ENCODE measurements at places on chromosomes 7 and 10.

GRCh38 chr10:80260295-80261243 lies 28.9 kb downstream of the MAT1A start:
- DNase-seq: peak; percentile 15

- DNase-seq: no peak
Measured at GRCh38 chr10:96407560-96408069, 48.8 kb upstream of the OPALIN start.

DNA sequence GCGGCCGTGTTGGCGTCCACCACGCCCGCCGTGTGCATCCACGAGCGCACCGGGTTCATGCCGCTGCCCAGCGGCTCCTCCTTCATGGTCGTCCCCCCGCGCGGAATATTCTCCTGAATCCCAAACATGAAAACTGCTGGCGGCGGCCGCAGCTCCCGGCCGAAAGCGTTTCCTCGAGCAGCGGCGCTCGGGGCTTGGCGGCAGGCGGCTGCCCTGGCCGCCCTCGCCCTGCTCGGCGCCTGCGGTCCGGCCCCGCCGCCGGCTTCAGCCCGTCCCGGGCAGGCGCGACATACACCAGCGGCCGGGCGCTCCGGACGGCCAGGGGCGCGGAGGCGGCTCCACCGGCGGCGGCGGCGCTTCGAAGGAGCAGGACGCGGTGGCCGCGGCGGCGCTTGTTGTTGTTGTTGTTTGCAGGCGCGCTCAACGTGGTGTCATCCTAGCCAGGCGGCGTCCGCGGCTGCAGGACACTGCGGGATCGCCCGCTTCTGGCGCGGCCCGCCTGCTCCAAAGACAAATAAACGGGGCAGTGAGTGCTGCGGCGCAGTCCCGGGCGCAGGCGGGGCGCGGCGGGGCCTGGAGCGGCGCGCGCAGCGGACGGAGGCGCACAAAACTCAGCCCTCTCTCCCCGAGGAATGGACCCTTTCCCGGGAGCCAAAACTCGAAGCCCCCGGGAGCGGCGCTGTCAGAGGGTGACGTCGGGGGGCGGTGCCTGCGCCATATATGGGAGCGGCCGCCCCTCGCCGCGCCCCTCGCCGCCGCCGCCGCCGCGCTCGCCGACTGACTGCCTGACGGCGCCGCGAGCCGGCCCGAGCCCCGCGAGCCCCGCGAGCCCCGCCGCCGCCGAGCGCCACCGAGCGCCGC lies at the start of gene EBF3:
TSS of gene EBF3 (minus strand) at position 634 of the 861 bp plus-strand sequence. CDS start at position 128, 506 bp downstream.
- no peak for DNase-seq

GRCh38 chr10:51685768-51686167 lies 13.6 kb downstream of the CSTF2T start:
- no peak for DNase-seq

- no peak for DNase-seq
Measured at GRCh38 chr10:3468919-3469638, 296.5 kb upstream of the PITRM1 start.

DNA sequence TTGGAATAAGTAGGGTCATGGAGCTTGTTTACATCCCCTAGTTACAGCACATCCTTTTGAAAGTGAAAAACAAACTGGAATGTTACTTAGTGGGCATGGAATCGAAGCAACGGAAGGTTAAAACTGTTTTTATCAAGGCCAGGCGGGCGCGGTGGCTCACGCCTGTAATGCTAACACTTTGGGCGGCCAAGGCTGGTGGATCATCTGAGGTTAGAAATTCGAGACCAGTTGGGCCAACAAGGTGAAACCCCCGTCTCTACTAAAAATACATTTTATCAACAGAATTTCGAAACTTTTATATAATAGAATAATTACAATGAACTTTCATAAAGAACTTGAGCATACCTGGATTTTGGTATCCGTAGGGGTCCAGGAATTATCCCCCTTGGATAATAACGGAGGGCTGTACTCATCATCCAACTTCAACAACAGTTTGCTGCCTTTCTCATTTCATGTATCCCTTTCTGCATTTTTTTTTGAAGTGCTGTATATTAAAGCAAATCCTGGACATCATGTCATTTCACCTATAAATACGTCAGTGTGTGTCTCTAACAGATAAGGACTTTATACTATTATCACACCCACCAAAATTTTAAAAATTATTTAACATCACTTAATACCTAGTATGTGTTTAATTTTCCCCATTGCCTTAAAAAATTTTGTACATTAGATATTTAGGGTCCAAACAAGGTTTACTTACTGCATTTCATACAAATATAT lies 1.3 kb upstream of the TMED4 start:
- no peak for DNase-seq

- no peak for DNase-seq
Measured at GRCh38 chr7:12814828-12815227, 127.4 kb downstream of the ARL4A start.

DNA sequence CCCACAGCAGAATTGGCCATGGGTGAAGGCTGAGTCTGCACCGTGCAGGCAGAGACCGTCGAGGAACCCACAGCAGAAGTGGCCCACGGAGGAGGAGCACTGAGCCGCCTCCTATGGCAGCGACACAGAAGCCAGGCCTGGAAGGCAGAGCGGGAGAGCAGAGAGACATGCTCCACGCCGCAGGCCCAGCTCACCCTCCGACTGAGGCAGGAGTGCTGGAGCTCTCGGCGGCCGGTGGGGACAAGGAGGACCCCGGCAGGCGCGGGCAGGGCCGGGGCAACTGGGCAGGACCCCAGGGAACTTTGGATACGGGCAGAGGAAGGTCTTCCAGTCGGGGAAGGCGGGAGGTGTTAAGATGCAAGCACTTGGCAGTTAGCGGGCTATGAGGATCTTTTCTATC lies 420.4 kb downstream of the DNAJB6 start:
- DNase-seq: no peak

DNA sequence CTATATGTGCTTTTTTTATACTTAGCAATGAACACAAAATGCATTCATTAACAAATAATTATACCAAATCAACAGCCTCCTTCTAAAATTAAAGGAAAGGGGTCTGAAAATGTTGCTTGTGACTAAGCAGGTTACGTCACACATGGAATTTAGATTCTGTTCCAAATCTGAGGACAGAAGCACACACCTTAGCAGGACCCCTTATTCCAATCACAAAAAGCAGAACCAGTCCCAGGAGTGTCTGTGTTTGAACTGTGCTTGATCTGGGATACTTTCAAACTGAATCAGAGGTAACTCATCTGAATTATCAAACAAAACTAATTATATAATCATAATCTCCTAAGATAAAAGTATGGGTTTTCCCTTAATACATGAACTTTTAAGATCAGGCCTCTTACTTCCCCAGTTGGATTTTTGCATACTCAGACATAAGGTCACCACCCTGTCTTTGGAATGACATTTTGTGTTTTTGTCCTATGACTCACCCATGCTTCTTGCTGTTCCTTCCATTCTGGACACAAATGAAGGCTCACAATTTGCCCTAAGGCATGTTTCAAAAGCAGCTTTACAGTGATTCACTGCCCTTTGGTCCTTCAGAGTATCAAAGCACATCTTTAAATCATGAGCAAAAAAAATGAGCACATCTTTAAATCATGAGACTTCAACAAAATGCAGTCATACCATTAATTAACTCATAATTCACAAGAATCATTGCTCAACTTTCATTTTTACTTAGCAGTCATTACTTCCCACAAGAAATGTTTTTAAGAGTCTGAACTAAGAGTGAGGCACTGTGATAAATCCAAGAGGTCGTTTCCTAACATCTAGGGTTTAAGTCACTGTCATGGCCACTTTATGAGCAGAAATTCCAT lies 35.5 kb downstream of the SEMA3C start:
- peak; percentile 38 for DNase-seq

- DNase-seq: no peak
Measured at GRCh38 chr10:79147306-79147705, 78.5 kb downstream of the ZMIZ1 start.

DNA sequence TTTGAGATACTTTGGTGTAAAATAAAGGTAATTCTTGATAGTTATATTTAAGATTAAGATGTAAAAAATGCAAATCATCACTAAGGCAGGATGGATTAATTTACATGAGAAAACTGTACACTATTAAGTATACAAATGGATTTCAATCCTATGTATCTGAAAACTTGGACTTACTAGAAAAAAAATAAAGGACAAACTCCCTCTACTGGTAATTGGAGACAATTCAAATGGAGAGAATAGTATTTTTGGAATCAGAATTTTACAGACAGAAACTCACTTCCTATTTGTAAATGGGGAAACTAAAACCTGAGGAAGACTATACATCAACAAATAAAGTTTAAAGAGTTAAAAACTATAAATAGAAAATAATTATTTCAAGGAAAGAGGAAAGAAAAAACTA lies 62.6 kb downstream of the CUL2 start:
- no peak for DNase-seq

DNA sequence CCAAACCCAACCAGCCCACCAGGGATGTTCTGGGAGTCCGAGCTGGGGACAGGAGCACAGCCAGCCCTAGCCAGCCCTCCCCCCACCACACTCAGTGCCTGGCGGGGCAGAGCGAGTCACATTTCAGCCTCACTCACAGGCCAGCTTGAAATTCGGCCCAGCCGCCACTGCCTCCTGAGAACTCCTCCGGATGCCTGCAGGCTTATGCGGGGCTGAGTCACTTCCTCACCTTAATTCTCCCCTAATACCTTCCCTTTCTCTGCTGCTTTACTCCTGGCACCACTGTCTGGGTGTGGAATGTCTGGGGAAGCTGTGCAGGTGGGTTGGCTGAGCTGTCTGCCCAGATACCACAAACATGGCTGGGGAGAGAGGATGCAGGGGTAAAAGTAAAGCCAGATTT lies 22.6 kb upstream of the DLG5 start:
- peak; percentile 39 for DNase-seq

- DNase-seq: no peak
Measured at GRCh38 chr7:107037717-107038603, 6.5 kb upstream of the PRKAR2B start.

- DNase-seq: no peak
Measured at GRCh38 chr7:7486362-7486761, 49.3 kb downstream of the COL28A1 start.

DNA sequence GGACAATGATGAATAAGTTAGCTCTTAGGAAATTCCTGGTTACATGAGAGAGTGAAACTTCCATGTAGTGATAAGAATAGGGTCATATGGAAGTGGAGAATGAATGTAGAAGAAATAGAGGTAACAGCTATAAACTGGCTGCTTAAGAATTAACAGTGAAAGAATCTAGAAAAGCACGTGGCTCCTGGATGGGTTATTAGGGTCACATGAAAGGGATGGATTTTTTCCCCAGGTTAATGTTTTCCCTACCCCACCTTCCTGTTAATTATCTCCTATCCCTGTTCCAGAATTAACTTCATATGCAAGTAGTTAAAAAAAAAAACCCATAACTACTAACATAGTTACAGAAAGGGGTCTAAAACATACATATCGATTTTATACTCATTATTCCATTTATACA lies 58.0 kb downstream of the ANKIB1 start:
- DNase-seq: no peak

GRCh38 chr7:48088559-48089045 lies 463 bp upstream of the UPP1 start:
- peak; percentile 95 for DNase-seq

GRCh38 chr10:62669341-62669740 lies 135.2 kb upstream of the ADO start:
- no peak for DNase-seq

- DNase-seq: no peak
Measured at GRCh38 chr10:73867871-73868631, 6.3 kb downstream of the CAMK2G start.

- no peak for DNase-seq
Measured at GRCh38 chr7:8433477-8434289, at the start of gene NXPH1. NXPH1 (plus strand) TSS chr7:8433609.

DNA sequence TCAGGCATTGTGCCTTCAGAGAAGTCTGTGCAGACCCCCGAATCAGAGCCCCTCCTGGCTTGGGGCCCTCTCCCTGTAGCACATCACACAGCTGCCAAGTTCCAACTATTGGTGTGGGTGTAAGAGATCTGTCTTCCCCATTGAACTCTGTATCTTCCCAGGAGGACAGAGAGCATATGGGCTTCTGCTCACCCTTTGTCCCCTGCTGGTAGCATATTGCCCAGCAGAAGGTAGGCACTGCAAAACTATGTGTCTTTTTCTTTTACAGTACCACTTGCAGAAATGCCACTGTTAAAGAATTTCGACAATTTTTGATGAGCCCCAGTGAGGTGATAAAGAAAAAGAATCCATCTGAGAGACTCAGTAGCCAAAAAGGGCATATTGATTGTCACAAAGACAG lies 59.6 kb downstream of the NPY start:
- no peak for DNase-seq

DNA sequence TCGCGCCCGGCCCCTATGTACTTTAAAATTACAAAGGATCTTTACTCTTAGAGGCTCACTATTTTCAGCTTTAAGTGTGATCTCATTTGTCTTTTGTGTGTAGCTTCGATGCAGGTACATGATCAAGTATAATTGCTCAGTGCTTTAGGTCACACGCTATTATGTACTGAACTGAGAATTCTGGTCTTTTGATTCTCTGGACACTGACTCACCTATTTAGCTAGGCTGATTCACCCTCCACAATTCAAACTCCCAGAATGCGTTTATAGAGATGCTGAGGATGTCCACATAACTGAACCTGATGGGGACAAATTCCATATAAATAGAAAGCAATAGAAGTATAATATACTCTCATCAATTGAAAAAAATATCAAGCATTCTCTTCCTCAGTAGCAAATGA lies 57.8 kb downstream of the PRKCQ start:
- no peak for DNase-seq

- DNase-seq: no peak
Measured at GRCh38 chr10:49756641-49757040, 5.5 kb downstream of the OGDHL start.

GRCh38 chr7:83519240-83519639 lies 129.7 kb downstream of the SEMA3E start:
- no peak for DNase-seq

GRCh38 chr10:98963608-98964007 lies 272.0 kb downstream of the HPSE2 start:
- DNase-seq: no peak

- no peak for DNase-seq
Measured at GRCh38 chr10:3816995-3817394, 32.0 kb upstream of the KLF6 start.

DNA sequence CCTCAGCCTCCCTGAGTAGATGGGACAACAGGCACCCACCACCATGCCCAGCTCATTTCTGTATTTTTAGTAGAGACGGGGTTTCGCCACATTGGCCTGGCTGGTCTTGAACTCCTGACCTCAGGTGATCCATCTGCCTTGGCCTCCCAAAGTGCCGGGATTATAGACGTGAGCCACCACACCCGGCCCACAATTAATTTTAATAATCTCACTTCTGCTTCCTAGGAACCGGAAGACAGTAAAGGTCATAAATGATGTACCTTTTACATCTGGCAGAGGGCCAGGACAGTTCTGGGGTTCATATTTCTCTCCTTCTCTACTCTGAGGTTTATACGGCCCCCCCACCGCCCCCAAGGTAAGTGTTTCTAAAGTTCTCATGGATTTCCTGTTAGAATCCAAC lies 31.2 kb upstream of the AOAH start:
- no peak for DNase-seq

DNA sequence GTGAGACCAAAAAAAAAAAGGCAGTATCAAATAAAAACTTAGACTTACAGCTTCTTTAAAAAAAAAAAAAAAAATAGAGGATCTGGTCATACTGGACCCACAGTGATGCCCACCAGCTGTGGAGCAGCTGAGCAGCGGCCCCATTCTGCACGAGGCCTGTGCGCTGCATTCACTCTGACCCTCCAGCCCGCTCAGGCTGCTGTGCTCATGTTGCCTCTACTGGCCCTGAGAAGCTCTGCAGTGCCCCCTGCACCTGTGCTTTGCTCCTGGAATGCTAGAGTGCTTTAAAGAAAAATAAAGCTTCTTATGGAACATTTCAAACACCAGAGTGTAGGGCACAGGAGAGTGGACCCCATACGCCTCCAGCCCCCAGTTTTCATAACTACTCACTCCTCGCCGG lies 33.2 kb downstream of the TMEM120A start:
- DNase-seq: no peak

- DNase-seq: no peak
Measured at GRCh38 chr10:116626815-116627214, 6.1 kb downstream of the PNLIPRP2 start.

Data from kidney capillary endothelial cell (primary cell).